ENCODE measurements at places on chromosomes 13 and 19. TPM values are rescaled to one million over a fixed set of nuclear protein-coding genes. Genes with fewer than 3 reads are reported as not detected.

Gene FLT3LG
- total RNA-seq = 250 TPM

Gene EPS8L1
- total RNA-seq = 5.1 TPM

GRCh38 chr19:47713046-47714021 lies at the start of gene EHD2:
TSS of gene EHD2 (plus strand) at chr19:47713422. CDS start at chr19:47716613, 3,191 bp downstream.
- peak; percentile 73 for DNase-seq

- DNase-seq = no peak
These were observed 919.9 kb downstream of the SLITRK1 start for GRCh38 chr13:82962397-82962796.

GRCh38 chr19:3852614-3853254 lies 16.1 kb downstream of the ZFR2 start:
- DNase-seq = no peak

GRCh38 chr19:41416194-41416674 lies 10.9 kb downstream of the B3GNT8 start:
- DNase-seq = no peak

DNA sequence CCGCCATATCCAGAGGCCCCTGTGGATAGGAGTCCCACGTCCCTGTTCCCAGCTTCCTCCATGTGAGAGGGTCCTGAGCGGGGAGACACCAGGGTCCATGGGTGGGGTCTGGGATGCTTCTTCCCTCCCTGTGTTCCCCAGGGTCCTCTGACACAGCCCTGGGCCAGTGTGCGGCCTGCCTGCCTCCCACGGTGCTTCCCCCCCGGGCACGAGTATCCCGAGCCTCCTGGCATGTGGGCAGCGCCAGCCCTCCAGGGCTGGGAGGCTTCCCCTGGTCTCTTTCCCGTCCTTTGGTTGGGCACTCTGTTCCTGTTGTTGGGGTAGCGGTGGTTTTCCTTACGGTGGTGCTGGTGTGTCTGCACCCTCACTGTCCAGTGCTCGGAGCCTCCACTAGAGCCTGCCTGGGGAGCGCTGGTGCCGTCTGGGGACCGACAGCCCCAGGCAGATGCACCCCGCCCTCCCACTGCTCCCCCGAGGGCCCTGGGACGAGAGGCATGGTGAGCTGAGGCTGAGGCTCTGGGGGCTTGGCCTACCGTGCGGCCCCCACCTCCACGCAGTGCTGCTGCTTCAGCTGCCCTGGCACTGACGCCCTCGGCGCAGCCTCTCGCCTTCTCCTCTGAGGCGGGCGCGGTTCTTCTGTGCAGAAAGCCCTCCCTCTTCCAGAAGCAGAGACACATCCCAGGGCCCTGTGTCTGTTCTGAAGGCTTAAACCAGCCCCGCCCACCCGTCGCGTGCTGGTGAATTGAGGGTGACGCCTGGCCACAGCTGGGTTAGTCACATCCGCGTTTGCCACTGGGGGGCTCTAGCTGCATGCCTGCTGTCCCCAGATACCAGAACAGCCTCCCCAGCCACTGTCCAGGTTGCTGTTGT lies 27.9 kb downstream of the PLEKHJ1 start:
- no peak for DNase-seq
